Stimulated activated CD8-positive, alpha-beta memory T cell treated with anti-CD3 and anti-CD28 coated beads, Interleukin-4, amount 100 ng/mL, for 4 hours (primary cell): ENCODE measurements at places on chromosomes 5 and 9.

DNA sequence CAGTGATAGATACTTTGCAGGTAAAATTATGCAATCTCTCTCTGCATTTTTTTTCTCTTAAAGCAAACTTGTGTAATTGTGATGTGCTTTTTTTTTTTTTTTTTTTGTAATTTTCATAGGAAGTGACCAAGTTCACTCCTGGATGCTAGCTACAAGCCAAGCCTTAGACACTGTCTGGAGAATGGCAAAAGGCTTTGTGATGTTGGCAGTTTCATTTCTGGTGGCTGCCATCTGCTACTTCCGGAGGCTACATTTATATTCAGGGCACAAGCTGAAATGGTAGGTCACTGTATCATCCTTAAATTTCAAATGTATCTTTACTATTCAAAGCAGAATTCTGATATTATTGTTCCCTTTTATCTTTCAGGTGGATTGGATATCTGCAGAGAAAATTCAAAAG lies 19.3 kb downstream of the OTULINL start:
- DNase-seq, result no peak

- DNase-seq, result no peak
These were observed 138.2 kb upstream of the MINAR2 start for GRCh38 chr5:129609710-129610109.

DNA sequence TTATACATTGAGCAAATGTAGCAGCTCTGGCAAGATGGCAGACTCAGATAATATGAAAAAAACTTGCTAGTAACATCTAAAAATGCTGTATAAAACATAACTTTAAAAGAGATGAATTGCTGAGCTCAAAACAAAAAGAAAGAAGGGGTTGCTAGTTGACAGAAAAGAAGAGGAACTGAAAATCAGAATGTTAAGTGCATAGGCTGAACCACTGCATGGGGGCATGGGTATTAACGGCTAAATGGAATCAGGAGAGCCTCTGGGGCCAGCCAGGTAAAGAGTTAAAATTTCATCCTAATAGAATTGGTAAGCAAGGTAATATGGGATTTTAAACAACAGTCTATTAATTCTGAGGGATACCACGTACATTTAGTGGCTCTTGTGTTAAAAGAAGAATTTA lies 146.8 kb downstream of the SMC2 start:
- no peak for DNase-seq

DNA sequence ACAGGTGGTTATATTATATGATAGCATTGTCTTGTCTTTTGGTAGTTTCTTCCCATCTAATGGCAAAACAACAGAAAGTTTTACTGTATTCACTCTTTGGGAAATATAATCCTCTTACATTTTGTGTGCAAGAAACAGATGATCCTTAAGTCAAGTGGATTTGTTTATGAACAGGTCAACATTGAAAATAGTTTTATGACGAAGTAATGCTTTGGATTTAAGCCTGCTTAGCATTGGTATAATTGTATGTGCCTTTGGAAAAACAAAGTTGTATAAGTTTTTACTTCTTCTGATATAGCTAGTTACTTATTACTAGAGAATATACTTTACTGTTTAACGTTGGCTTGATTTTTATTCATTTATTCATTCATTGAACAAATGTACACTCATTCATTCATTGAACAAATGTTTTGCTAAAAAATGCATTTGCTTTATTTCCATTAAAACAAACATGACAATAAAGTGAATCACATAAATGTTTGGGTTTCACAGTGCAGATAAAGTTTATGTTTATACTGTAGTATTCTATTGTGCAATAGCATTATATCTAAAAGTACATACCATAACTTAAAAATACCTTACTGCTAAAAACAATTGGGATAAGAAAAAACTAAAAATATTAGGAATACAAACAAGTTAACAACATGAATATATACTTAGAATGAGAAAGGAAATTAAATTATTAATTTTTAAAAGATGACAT lies 12.3 kb downstream of the SGCD start:
- no peak for DNase-seq

- no peak for DNase-seq
These were observed 1.5 kb upstream of the IL17B start for GRCh38 chr5:149380466-149381121.
